Stimulated activated CD8-positive, alpha-beta memory T cell treated with anti-CD3 and anti-CD28 coated beads, Interleukin-4, amount 100 ng/mL, for 1 hour (primary cell): ENCODE measurements at places on chromosomes 7 and 10.

GRCh38 chr10:43958964-43959363 lies 310.3 kb upstream of the ZNF32 start:
- no peak for DNase-seq

- DNase-seq: no peak
These were observed 99.2 kb downstream of the HECW1 start for GRCh38 chr7:43211693-43212092.

DNA sequence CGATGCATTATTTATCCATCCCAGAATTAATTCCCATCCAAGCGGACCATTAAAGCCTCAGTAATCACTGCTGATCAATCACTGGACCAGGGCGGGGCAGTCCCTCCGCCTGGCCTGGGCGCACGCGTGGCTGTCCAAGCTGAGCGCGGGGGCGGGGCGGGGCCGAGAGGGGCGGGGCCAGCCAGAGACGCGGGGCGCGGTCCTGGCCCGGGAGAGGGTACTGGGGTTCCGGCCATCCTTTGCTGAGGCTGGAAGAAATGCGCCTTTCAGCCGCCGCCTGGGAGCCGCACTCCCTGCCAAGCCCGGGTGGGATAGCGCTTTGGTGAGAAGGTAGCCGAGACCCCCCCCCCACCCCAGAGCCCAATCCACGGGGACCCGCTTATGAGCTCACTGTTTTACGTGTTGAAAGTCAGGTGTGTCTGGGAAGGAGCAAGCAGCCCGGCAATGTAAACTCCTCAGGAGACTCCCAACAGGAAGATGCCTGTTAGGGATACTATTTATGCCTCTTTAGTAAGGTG lies at the start of gene ARHGAP22:
Gene ARHGAP22 (minus strand): TSS at position 83 of the 518 bp plus-strand sequence. CDS start 277 bp downstream, outside the sequence.
- DNase-seq: no peak

GRCh38 chr7:80183900-80184685 lies 49.5 kb downstream of the GNAI1 start:
- DNase-seq: no peak

DNA sequence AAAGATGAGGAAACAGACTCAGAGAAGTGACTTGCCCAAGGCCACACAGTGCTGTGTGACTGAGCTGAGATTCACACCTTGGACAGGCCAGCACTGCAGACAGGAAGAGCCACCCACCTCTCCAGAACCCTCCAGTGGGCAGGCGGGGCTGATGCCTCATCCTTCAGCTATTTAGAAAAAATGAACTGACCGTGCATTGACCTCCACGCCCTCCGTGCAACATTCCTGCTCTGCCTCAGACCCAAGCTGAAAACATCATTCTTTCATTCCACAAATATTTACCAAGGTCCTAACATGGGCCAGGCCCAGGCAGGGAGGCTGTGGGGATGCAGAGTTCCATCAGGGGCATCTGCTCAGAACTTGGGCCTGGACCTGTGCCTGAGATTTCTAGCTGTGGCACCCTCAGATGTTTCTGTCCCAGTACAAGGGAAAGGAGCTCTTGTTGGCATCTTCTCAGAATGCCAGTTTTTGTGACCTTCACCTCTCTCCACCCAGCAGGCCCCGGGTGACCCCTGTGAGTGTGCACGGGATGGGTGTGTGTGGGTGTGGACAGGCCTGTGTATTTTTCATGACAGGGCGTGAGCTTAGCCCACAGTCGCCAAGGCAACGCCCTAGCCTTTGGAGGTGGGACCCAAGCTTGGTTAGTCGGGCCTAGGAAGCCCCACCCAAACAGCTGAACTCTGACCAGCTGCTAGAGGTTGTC lies 6.5 kb downstream of the VSIR start:
- DNase-seq: no peak

GRCh38 chr10:63866075-63866746 lies 345.0 kb downstream of the REEP3 start:
- no peak for DNase-seq

- no peak for DNase-seq
These were observed 72.7 kb upstream of the ASAH2 start for GRCh38 chr10:50324046-50324445.

DNA sequence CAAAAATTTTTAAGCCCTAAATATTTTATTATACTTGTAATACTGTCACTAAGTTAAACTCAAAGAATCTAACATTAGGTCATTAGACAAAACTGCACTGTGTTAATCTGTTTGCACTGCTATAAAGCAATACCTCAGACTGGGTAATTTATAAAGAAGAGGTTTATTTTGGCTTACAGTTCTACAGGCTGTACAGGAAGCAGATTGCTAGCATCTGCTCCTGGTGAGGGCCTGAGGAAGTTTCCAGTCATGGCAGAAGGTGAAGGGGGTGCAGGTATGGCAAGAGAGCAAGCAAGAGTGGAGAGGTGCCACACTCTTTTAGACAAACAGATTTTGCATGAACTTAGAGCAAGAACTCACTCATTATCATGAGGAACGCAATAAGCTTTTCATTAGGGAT lies 125.7 kb downstream of the IMMP2L start:
- DNase-seq: no peak

DNA sequence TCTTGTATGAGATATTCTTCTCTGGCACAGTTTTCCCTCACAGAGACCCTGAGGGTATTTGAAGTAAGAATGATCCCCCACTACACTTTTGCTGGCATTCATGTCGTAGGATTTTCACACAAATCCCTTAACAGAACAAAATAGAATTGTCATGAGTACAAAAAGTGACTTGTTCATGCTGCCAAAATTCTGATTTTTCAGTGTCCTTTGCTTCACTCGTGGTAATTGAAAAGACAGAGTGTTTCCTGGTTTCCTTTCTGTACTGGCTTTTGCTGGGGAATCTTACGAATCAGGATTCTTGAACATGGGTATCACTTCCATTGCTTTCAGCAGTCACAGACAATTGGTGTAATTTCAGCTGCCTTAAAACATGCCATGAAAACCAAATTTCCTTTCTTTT lies 756.3 kb downstream of the REEP3 start:
- DNase-seq: no peak

DNA sequence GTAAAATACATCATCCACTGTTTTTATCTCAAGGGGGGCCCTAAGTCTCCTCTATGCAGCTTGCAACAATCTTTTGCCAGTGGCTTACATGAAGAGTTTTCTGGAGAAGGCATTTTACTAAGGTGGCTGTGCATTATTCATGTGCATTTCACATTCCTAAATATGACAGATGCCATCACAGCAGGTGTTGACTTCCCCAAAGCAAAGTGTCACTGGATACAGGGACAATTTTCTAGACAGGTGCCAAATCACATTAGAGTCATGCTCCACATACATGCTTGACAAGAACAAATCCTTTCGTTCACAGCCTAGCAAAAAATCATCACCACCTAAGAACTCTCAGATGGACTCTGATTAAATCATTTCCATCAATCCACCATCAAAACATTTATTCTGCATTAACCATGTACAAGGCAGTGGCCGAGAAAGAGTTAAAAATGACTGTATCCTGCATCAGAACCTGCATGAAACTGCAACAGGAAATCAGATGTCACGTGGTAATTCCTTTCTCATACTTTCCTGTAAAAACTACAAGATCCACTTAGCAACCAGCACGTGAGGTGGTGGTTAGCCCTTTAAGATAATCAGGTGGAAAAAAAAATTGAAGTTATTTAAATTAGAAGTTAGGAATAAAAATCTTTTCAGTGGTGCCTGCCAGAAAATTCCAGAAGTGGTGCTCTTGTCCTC lies 88.2 kb upstream of the AFAP1L2 start:
- DNase-seq: no peak

DNA sequence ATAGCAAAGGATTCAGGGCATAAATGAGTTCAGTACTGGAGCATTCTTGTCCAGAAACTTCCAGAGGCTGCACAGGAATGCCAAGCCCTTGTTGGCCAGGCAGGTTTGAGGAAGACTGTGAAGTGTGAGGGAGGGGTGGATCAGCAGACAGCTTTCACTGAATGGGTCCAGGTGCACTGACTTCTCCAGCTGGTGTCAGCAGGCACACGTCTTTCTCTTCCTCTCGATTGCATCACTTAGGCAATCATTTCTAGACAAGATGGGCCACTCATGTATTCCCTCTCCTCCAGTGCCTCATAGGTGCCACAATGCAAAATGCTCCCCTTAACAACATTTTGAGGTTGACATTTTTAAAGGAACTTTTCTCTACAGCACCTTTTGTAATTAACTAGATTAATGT lies 15.6 kb upstream of the PLEKHS1 start:
- no peak for DNase-seq

GRCh38 chr10:123102673-123103072 lies 33.1 kb upstream of the HMX3 start:
- DNase-seq: no peak

- no peak for DNase-seq
These were observed 11.5 kb downstream of the TPK1 start for GRCh38 chr7:144824360-144824759.

DNA sequence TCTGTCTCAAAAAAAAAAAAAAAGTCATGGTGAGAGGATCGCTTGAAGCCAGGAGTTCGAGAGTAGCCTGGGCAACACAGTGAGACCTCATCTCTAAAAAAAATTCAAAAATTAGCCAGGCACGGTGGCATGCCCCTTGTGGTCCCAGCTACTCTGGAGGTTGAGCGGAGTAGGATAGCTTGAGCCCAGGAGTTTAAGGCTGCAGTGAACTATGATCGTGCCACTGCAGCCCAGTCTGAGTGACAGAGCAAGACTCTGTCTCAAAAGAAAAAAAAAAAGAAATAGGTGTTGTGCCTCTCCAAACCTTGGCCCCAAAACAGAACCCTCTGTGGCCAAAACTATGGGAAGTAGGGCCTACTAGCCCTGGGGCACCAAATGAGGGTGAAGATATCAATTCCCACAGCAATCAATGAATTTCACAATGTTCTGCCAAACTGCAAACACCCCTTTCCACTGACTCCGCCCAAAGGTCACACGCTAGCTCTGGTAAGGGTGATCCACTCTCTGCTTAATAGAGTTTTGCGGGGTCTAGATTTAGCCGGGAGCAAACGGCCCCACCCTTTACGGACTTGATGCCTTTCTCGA lies 16.9 kb downstream of the SSC4D start:
- DNase-seq: no peak

- no peak for DNase-seq
These were observed 1.6 kb downstream of the FRMD4A start for GRCh38 chr10:14328881-14329672.

GRCh38 chr10:29227201-29227600 lies 61.7 kb upstream of the LYZL1 start:
- DNase-seq: no peak

GRCh38 chr7:23207021-23207420 lies 25.2 kb downstream of the NUP42 start:
- DNase-seq: no peak

GRCh38 chr7:158494643-158495042 lies 93.0 kb downstream of the PTPRN2 start:
- DNase-seq: no peak

DNA sequence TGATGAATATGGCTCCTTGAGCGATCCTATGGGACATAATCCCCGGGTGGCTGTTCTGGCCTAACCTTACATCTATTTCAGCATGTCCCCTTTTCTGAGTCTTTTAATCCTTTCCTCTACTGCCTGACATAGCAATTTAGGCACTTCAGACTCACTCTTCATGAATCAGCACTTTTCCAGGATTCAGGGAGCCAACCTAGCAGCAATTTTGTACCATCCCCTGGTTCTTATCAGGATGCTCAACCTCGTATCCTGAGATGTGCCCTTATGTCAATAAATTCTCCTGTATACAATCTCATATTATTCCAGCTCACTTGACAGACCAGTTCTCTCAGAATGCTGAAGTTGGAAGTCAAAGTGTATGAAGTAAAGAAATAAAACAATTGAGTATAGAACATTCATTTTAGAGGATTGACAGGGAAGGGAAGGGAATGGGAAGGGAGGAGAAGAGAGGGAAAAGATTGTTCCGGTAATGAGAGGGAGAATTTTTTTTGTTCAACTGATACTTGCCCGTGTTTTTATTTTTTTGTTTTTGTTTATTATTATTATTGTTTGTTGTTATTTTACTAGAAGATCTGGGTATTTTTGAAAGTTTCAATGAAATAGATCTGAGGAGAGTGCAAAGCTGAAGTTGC lies 8.2 kb upstream of the ZC3HAV1 start:
- DNase-seq: no peak

GRCh38 chr7:95718577-95719410 lies 53.6 kb upstream of the DYNC1I1 start:
- DNase-seq: no peak

DNA sequence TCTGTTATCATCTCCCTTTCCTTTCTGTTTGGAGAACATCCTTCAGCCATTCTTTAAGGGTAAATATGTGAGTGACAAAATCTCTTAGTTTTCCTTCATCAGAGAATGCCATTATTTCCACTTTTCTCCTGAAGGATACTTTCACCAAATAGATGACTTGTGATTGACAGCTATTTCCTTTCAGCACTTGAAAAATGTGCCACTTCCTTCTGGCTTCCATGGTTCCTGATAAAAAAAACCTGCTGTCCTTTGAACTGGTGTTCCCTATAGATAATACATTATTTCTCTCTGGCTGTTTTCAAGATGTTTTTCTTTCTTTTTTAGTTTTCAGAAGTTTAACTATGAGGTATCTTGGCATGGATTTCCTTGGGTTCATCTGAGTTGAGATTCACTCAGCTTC lies 79.7 kb downstream of the TBXAS1 start:
- DNase-seq: no peak

- DNase-seq: no peak
These were observed 1.9 kb upstream of the SNX13 start for GRCh38 chr7:17942231-17942630.

DNA sequence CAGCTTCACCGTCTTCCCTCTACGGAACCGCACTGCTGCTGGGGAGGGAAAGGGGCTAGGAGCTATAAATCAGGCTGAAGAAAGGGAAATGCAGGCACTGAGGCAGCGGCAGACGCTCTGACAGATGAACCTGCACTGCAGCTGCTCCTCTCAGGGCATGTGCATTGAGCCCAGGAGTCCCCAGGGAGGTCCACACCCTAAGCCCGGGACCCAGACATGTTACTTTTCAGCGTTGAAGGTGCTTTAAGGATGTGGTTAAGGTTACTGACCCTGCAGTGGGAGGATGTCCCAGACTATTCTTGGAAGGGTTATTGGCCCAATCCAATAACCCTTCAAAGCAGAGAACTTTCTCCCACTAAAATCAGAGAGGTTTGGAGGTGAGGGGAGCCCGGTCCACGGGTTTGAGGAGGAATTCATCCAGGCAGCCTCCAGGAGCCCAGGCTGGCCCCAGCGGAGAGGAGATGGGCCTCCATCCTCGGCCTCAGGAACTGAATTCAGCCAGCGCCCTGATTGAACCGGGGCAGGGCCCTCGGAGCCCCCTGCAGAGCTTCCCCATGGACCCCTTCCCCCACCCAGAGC lies 75.4 kb downstream of the ADARB2 start:
- DNase-seq: no peak

DNA sequence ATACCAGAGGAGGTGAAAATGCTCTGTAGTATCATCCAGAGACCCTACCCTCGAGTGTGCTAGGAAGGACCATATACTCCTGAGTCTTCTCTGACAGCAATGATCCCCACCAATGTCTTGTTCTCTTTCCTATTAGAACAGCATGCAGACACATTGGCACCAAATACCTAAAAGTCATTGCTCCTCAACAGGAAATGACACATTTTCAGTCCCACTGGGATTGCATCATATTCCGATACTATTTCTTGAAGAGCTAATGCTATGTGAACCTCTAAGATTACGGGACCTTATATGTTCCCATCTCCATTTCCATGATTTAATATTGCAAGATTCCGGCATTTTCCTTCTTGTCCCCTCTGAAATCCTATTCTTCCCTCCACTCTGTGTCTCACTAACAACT lies 177.4 kb downstream of the NRP1 start:
- no peak for DNase-seq
